ENCODE measurements at places on chromosomes 5 and 9.

DNA sequence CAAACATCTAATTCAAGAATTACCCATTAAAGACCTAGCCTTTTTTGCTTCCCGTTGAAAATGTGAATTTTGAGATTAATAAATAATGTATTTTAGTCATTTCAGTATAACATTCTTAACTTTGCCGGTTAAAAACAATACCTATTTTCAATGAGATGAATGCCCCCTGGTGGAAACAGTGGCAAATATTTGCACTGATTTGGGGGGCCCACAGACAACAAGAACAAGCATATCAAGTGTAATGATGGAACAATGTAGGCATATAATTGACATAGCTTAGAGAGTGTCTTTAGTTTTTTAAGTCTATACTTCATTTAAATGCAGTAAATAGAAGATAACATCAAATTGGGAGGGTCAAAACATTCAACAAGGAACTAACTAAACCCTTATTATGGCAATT lies 111.9 kb downstream of the NTRK2 start:
- no peak for DNase-seq

DNA sequence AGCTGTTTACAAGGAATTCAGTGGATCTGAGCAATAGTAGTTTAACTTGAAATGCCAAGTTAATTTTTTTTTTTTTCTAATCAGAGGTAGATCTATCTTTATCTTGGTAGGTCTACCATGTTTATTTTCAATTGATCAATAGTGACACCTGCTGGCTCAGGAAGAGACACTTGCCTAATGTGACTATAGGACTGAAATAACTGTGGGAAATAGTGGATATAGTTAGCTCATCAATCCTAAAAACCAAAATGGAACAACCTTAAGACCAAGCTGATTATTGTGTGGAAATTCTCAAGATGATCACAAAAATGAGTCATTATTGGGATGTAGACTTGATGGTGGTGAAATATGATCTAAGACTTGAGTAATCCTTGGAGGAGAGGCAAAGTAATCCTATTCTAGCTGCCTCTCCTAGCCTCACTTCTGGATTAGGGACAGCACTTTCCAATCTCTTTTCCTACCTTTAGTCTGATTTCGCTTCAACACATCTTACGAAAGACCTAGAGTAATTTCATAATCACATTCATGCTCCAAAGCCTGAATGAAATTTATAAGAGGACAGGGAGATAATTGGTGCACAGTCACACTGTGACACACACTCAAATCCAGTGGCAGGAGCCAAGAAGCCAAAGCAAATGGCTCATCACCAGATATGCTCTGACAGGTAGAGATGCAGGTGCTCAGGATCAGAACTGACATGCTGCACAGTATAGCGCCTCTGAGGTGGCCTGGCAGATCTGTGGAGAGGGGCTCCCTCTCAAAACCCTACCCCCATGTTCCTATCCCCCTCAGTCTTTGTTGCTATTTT lies 156.3 kb downstream of the HMHB1 start:
- DNase-seq = no peak

DNA sequence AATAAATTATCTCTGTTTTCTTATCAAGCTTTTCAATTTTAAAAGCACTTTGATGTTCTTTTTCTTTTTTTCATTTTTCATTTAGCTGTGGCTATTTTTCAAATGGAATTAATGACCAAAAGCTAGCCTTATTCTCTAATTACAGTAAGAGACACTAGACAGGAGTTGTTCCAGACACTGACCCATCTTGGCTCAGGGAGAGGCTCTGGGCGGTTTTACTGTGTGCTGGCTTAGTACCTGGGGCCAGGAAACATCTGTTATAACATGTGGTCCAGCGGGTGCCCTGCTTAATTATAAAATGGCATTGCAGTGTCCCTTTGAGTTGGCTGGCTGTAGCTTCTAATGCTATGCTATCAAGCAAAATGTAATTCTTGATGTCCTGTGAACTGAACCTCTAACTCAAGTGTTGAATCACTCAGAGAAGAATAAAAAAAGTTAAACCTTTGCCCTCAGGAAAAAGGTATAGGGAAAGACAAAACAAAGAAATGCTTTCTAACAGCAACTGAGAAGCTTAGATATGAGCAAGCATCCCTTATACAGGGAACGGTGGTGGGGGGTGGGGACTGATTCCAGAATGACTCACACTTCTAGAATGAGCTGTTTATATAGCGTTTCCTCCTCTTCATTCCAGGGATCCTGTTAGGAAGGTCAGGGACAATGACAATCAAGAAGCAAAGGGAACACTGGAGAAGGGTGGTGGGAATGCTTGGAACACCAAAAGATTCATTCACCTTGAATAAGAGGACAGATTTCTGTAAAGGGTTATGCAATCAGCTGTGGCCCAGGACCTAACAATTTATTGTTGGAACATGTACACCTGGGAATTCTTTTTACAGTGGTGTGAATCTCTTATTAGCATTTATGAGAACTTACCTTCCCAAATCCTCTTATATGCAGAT lies 58.7 kb upstream of the NFIB start:
- no peak for DNase-seq

- peak; percentile 67 for DNase-seq
Observed at GRCh38 chr5:60699609-60700415, at the start of gene DEPDC1B. DEPDC1B (minus strand) TSS chr5:60700166; CDS start chr5:60700093, 73 bp downstream.

DNA sequence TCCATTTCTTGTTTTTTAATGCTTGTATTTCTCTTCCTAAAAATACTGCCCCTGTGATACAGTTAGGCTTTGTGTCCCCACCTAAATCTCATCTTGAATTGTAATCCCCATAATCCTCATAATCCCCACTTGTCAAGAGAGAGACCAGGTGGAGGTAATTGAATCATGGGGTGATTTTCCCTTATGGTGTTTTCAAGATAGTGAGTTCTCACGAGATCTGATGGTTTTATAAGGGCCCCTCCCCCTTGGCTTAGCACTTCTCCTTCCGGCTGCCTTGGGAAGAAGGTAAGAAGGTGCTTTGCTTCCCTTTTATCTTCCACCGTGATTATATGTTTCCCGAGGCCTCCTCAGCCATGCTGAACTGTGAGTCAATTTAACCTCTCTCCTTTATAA lies 227.4 kb downstream of the MAN2A1 start:
- DNase-seq = no peak

- no peak for DNase-seq
Observed at GRCh38 chr5:160507221-160507721, 85.6 kb downstream of the PTTG1 start.
